Hypothalamus (tissue), 51 donors: ENCODE measurements at places on chromosomes 1 and 21.

DNA sequence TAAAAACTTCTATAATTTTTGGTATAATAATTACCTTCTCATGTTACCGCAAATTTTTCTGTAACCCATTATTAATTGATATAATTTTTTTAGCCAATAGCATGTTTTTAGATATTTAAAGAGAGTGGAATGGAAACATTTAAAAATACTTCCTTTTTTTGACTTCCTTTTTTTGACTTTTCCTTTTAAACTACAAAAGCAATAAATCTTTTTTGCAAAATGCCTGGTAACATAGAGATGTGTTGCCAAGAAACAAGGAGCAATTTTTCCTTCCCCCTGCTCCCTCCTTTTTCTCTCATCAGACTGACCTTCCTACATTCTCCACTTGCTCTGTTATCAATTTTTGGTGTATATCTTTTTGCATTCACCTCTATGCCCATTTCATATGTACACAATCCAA, 666.2 kb downstream of the ADGRL2 start:
- DNase-seq, result no peak

GRCh38 chr21:39346206-39346605, 2.7 kb downstream of the HMGN1 start:
- DNase-seq, result no peak

- DNase-seq, result no peak
These were observed 9.3 kb upstream of the ST6GALNAC5 start for GRCh38 chr1:76857973-76858372.

DNA sequence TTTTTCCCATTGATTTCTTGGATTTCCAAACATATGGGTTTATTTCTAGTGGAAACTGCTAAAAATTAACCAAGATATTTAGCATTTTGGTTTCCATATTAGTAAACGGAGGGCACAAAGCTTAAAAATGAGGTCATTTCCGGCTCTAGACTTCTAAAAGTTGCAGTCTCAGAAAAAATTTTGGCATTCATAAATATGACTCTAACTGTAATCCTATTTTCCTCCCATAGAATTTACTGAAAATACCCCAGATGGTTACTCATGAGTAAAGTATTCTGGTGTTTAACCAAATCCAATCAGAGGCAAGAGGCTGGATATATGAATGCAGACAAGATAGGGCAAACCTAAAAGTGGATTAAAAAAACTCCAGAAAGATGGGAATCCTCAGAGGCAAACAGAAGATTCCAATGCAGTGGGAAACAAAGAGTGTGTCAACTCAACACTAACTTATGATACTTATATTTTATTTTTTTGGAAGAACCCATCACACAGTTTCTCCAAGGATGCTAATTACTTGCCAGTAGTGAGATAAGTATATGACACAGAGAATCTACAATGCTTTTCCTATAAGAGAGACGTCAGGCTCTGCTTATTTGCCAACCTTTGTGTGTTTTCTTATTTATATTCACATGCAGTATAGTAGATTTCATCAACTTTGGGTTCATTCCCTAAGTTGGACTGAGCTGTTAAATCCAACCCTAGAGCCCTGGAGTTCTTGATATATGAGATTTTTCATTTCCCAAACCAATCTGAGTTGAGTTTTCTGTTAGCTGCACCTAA, 90.1 kb upstream of the BCL10 start:
- DNase-seq, result no peak

DNA sequence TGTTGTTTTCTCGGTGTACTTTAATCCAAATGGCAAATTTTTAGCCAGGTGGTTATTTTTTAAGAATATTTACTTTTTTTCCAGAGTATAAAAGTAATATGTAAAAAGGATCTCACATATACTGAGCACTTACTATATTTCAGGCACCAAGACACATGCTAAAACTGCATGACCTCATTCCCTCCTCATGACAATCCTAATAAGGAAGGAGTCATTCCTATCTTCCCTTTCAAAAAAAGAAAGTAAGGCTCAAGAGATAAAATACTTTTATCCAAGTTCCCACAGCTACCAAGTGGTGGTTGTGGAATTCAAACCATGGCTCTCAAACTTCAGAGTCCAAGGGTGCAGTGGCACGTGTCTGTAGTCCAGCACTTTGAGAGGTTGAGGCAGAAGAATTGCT, 19.4 kb downstream of the ATP2B4 start:
- DNase-seq, result no peak

GRCh38 chr1:184388319-184388889, 1.6 kb downstream of the C1orf21 start:
- DNase-seq, result no peak

GRCh38 chr1:89900323-89900722, 79.5 kb downstream of the LRRC8D start:
- no peak for DNase-seq

DNA sequence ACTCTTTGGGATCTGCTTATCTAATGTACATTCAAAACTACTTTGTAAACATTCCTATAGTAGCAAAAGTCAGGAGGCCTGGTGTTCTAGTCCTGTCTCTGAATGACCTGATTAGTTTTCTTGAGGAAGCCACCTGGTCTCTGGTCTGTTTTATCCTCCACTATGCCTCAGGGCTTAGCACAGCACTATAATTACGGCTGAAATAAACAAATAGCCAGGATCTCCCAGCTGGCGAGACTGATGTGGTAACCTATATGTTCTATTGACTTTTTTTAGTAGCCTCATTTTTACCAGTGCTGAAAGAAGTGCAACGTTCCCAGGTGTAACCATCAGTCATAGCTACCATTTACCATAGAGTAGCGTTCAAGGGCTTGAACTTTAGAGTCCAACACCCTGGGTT, 24.2 kb upstream of the RPL11 start:
- no peak for DNase-seq

DNA sequence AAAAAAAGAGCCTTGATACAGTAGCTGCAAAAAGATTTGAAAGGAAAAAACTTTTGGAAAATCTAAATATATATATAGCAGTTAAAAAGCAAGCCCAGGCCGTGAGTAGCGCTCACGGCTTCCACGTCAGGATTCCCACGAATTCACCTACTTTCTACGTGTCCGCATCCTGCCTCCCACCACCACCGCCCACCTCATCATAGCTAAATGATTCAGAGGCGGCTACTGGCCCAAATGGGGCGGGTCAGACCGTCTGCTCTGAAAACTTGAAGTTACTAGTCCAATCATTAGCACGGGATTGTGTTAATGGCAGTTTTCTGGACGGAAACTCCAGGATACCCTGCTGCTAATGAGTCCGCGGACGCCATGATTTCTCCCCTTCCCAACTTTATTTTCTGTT, 1.3 kb upstream of the CCSAP start:
- no peak for DNase-seq

DNA sequence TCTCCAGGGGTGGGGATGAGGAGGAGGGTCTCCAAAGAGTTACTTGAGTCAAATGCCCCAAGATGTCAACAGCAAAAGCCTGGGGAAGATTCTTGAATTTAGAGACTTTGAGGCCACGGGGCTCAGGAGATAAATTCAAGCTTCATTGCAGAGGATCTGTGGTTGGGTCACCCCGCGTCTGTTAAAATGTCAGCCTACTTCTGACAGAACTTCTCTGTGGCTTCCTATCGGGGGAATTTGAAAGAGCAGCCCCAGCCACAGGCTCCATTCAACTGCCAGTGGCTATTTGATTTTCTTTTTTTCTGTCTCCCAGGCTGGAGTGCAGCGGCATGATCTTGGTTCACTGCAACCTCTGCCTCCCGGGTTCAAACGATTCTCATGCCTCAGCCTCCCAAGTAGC, 62.5 kb upstream of the EFHD2 start:
- DNase-seq, result no peak

GRCh38 chr21:15365751-15366392, 301.1 kb upstream of the NRIP1 start:
- DNase-seq, result no peak

- no peak for DNase-seq
These were observed 469.5 kb upstream of the VAMP3 start for GRCh38 chr1:7301664-7301981.

- DNase-seq, result no peak
These were observed 15.9 kb upstream of the RAB4A start for GRCh38 chr1:229254910-229255541.

DNA sequence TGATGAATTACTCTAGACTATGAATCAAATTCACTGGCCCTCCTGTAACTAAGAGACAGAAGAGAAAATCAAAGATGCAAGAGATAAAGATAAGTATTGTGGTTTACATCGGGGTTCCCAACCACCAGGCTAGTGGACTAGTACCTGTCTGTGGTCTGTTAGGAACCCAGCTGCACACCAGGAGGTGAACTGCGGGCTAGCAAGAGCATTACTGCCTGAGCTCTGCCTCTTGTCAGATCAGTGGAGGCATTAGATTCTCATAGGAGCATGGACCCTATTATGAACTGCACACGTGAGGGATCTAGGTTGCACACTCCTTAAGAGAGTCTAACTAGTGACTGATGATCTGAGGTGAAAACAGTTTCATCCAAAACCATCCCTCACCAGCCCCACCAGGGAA, 58.9 kb upstream of the DUSP10 start:
- no peak for DNase-seq

GRCh38 chr1:36085126-36085525, 1.2 kb downstream of the TEKT2 start:
- DNase-seq, result no peak

DNA sequence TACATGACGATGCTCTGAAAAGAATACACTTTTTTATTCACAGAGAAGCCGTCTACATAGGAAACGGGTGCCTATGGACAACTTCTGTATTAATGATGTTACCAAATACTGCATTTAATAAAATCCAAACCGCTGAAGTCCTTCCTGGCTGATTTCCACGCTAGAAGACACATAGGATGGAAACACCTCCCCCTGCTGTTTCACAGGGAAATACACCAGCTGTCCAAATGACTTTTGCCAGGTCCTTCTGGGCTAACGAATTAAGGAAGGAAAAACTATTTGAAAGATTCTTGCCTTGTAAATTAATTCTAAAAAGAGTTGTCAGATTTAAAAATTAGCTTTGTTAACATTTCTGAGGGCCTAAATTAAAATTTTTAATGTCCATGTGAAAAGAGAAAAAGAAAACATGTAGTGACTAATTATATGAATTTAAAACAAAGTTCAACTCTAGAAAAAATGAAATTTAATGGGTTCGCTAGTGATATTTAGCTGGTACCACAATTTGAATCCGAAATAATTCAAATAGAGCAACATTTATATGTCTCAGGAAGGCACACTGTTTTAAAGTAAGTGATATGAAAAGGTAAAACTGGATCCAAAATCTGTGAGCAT, 146.0 kb downstream of the RERE start:
- peak; percentile 15 for DNase-seq

DNA sequence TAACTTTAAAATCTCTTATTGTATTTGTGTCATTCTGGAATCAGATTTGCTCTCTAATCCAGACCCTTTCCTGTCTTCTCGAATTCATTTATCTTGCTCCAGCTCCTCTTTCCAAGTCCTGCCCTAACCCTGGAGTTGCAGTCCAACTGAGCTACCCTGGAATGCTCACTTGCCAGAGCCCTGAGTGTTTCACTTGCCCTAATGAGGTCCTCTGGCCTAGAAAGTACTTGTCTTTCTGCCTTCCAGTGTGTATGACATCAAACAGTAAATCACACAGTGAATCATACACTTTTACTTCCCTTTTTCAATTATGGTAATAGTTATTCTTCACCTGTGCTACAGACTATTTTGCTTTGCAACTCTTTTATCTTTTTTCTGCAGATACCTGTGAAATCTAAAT, 96.9 kb downstream of the NEK7 start:
- no peak for DNase-seq

DNA sequence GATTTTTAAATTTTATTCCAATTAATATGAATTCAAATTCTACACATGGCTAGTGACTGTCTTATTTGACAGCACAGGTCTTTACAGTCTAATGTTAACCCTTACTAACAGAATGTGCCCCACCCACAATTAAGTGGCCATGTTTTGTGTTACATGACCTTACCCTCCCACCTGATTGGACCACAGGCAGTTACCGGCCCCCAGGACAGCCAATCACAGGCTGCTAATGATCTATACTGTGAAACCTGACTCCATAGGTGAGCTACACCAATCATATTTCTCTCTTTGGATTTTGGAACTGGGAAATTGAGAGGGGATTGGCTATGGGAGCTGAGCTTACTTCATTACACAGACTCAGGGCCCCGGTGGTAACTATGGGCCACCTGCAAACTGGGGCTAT, 27.5 kb downstream of the ZP4 start:
- no peak for DNase-seq

GRCh38 chr1:112618114-112618720, 724 bp downstream of the ST7L start:
- DNase-seq, result no peak

DNA sequence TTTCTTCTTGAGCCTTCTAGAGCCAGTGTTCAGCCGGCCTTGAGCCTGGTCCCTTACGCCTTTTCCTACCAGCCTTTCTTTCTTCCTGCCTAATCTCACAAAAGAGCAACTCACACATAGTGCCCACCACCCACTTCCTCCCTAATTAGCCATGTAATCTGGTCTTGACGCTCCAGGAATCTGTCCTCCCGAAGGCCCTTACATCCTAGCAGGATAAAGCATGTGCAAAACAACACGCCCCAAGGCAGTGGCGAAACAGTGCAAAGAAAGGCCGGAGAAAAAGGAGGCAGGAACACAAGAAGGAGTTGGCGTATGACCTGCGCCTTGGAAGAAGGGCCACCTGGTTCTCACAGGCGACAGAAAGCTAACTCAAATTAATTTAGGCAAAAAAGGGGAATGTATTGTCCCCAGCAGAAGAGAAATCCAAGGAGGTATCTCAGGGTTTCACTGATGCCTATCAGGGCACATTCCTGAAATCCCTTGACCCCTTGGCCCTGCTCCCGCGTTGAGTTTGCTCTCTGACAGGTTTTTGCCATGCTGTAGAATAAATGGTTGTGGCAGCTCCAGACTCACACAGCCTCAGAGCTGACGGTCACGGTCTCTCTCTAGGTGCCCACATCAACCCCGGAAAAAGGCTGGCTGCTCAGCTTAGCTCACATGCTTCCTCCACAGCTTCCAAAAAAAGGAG, 79.0 kb downstream of the ZNF281 start:
- no peak for DNase-seq

DNA sequence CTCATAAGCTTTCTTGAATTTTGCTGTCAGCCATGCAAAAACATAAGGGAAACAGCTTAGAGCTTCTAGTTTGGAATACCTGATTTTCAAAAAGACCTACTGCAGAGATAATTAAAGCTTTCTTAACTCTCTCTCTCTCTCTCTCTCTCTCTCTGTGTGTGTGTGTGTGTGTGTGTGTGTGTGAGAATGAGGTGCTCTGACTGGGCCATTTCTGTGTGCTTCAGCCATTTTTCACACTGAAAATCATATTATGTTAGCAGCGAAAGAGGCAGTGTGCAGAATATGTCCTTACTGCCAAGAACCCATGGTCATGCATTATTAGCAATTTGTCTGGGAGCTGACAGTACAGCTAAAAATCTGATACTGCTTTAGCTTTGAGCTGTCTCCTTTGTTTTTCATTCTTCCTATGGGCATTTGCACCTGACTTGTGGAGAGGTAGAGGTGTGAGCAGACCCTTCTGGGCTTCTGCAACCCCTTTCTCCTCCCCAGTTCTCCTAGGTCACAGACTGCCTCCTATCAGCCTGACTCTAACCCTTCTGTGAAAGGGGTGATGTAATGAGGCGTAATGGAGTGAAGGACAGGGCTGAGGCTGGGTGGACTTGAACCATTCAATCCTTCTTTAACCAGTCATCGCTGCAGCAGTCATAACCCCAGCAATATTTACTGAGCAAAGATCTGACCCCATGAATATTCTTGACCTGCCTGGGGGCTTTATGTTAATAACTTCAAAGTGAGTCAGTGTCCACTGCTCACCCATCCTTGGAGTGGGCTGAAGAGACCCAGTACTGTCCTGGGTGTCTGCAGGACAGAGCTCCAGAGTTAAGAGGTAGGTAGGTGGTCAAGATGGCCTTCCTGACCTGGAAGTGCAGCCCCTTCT, 61.2 kb downstream of the SYT6 start:
- no peak for DNase-seq

GRCh38 chr1:114668784-114669561, 876 bp downstream of the DENND2C start:
- DNase-seq, result no peak
